ENCODE measurements at places on chromosomes 6 and 20.

DNA sequence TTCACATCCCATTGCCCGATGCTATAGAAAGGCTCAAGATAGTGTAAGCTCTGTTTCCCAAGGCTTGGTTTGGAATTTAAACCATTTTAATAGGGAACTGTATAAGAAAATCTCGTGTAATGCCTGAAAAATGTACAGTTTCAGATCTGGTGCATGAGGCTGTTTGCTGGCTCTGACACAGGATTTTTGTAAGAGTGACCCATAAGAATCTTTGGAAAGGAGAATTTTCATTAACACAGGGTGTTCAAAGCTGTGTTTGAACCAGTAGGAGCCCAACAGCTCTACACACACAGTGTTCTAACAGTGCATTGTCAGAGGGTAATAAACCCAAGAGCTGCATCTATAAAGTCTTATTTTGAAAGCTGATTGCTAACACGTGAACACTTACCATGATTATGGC is 293.5 kb downstream of the PRL start:
- DNase-seq = no peak

- DNase-seq = no peak
Measured at GRCh38 chr20:63704749-63705117, 3.0 kb downstream of the ARFRP1 start.

DNA sequence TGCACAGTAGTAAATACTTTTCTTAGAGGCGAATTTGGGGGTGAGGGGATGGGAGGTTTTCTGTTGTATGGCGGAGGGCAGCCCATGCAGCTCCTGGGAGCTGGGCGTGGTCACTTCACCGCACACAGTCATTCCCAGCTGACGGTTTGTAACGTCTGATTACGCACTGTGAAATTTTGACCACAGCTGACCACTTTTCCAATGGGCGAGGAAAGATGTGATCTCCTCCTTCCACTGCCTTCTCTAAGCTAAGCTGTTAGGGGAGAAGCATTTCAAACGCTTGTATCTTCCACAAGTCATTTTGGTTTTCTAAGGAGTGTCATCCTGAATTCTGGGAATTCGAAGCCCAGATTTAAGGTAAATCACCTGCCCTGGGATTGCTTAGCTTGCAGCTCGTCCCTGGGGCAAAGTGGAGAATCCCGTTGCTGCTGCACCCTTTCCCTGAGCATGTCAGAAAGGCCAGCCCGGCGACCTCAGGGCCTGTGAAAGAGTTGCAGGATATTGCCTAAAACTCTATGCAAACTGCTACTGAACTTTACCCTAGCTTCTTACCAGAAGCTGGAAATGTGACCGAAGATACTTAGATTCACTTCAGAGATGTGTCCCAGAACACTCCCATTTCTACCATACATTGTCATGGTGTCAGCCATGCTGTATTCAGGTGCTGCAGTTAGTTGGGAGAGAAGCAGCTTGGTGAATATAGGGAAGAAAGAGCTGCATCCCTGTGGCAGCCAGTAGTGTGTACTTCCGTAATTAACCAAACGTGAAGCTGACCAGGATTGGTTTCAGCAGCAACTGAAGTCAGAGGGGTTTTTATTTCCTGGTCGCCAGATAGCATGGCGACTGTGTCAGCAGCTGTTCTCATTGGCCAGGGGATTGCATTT is 58.9 kb downstream of the RREB1 start:
- DNase-seq = no peak

- no peak for DNase-seq
Measured at GRCh38 chr6:151352410-151353396, 38.7 kb downstream of the ZBTB2 start.
